Endothelial cell of umbilical vein (primary cell): ENCODE measurements at places on chromosomes 5 and 9. TPM values are rescaled to one million over a fixed set of nuclear protein-coding genes. Genes with fewer than 3 reads are reported as not detected.

- DNase-seq: no peak
These were observed 96.5 kb upstream of the SLC25A48 start for GRCh38 chr5:135737701-135738563.

DNA sequence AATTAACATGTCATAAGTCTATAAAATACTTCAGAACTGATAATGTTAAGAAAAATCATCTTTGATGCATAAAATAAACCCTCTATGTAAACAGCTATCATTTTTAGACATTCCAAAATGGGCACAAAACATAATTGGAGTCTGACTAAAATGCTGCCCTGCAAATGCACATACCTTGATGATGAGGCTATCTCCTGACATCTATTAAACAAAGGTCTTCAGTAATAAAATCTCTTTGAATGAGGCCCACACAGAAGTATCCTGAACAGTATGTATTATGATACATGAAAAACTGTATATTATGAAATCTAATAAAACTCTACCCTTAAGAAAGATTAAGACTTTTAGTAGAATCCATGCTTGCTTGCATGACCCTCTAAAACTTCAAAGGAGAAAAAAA is 66.1 kb downstream of the FBXL17 start:
- no peak for DNase-seq

DNA sequence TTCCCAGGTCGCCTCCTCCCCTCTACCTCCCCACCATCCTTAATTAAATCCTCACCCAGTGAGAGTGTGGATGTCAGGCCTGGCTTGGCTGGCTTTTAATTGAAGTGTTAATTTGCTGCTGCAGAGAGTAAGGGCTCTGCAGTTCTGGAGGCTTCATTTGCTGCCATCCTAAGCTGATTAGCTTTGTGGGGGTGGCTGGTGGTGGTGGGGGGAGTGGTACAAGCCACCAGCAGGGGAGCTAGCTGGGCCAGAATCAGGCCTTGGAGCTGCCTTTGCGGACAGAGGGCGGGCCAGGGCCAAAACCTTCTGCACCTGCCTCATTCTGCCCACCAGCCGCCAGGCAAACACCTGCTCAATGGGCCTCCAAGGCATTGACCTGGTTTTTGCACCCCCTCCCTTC is 26.8 kb upstream of the TIFAB start:
- DNase-seq: no peak

DNA sequence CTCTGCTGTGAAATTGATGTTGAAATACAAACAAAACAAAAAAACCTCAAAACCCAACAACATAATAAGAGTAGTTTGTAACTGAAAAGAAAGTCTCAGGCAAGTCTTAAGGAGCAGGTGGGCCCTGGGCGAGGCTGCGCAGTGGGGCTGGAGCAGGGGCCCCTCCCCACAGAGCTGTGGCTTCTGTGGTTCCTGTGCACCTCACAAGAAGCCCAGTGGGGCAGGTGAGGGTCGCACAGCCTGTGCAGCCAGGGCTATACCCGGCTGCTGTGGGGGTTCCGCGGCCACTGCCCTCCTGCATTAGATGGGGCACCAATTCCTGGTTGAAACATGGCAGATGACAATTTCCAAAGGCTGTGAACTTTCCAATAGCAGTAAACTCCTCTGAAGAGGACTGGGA is 75.3 kb downstream of the TRIO start:
- DNase-seq: no peak

GRCh38 chr5:168870910-168871309 is 291.7 kb upstream of the PANK3 start:
- DNase-seq: no peak

- DNase-seq: no peak
These were observed 348.8 kb upstream of the CLINT1 start for GRCh38 chr5:158207733-158208132.

- DNase-seq: no peak
These were observed 206.4 kb downstream of the C9orf50 start for GRCh38 chr9:129414377-129414992.

DNA sequence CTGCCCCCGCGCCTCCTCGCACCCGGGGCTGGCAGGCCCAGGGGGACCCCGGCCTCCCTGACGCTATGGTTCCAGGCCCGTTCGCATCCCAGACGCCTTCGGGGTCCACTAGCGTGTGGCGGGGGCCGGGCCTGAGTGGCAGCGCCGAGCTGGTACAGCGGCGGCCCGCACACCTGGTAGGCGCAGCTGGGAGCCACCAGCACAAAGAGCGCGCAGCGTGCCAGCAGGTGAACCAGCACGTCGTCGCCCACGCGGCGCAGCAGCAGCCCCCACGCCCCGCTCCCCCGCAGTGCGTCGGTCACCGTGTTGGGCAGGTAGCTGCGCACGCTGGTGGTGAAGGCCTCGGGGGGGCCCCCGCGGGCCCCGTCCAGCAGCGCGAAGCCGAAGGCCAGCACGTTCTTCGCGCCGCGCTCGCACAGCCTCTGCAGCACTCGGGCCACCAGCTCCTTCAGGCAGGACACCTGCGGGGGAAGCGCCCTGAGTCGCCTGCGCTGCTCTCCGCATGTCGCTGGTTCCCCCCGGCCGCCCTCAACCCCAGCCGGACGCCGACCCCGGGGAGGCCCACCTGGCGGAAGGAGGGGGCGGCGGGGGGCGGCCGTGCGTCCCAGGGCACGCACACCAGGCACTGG is 548 bp downstream of the TERT start:
- no peak for DNase-seq

GRCh38 chr5:34914671-34915138 is 599 bp downstream of the RAD1 start:
- no peak for DNase-seq

GRCh38 chr9:78053627-78054026 is 22.0 kb upstream of the GNAQ start:
- DNase-seq: no peak

DNA sequence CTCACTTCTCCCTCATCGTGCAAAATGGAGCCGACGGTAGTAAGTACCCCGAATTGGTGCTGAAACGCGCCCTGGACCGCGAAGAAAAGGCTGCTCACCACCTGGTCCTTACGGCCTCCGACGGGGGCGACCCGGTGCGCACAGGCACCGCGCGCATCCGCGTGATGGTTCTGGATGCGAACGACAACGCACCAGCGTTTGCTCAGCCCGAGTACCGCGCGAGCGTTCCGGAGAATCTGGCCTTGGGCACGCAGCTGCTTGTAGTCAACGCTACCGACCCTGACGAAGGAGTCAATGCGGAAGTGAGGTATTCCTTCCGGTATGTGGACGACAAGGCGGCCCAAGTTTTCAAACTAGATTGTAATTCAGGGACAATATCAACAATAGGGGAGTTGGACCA is 979 bp downstream of the PCDHGA12 start:
- peak; percentile 33 for DNase-seq

- DNase-seq: peak; percentile 77
These were observed 58.5 kb upstream of the GOLPH3 start for GRCh38 chr5:32232441-32233219.

GRCh38 chr9:136185596-136186366 is 19.1 kb downstream of the LHX3 start:
- DNase-seq: no peak

- no peak for DNase-seq
These were observed 20.5 kb downstream of the ERAP2 start for GRCh38 chr5:96896806-96897205.

- no peak for DNase-seq
These were observed 20.1 kb downstream of the DIAPH1 start for GRCh38 chr5:141598391-141599345.

DNA sequence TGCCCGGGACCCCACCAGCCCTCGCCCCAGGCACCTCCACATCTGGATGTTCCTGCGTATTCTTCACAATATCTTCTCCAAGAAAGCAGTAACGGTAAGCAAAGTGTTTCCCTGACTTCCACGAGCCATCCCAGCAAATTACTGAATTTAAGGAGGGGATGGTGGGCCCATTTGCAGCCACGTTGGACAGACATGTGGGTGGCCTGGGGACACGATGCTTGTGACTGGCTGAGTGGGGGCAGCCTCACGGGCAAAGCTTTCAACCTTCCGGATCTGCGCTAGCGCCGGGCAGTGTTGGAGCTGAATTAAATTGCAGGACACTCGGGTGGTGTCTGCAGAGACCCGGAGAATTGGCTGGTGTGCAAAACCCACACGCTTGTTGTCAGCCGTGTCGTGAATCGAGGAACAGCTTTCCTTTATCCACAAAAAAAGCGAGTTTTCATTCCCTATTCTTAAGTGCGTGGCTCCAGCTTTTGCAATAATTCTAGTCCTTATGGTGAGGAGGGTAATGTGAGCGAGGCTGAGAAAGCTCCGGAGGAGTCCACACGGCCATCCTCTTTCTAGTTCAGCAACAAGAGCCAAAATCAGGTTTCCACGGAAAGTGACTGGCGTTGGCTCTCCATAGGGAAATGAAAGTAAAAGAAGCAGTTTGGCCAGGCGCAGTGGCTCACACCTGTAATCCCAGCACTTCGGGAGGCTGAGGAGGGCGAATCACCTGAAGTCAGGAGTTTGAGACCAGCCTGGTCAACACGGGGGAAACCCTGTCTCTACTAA is 17.5 kb upstream of the CLPTM1L start:
- DNase-seq: no peak

DNA sequence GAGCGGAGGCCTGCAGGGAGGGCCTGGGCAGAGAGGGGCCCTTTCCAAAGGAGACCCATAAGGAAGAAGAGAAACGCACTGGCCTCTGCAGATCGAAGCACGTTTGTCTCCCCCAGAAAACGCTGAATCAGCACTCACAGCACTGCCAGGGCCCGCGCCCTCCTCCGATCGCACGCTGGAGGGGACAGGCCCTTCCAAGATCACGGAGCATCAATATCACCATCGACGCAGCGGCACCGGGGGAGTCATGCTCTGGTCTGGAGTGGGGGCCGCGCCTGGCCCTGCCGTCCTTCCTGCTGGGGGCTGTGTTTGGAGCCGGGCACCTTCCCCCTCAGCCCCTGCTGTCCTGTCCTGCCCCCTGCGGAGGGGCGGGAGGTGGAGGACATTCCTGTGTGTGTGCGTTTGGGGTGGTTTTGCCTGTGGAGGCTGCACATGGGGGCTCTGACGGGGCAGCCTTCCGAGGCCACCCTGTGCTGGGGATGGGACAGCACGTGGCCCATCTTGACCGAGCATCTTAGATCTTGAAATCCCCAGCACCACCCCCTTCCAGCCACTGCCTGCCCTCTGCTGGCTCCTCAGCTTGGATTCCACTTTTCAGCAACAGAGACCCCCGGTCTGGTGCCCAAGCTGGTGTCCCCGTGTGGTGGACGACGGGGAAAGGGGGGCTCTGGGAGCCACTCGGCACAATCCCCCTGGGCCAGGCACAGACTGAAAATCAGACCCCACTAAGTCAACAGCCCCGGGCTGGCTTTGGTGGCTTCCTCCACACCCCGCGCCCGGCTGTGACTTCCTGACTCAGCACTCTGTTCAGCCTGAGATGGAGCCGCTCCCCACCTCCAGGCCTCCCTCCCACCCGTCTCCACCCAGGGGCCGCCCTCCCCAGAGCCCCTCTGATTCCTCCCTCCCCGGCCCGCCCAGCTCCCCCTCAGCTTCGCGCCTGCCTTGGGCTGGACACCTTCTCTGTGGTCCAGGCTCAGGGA is 8.3 kb downstream of the TMEM250 start:
- DNase-seq: no peak

DNA sequence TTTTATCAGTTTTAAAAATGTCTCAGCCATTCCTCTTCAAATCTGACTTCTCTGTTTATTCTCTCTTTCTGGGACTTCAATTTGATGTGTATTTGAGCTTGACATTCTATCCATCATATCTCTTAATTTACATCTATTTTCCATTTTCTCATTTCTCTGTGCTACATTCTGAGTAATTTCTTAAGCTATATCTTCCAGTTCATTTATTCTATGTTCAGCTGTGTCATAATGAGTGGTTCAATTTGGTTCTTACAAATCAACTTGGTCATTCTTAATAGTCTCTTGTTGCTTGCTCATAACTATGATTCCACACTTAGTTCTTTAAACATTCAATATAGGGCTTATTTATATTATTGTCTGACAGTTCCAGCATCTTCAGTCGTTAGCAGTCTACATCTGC is 16.9 kb downstream of the CKMT2 start:
- DNase-seq: no peak

GRCh38 chr9:21023861-21024260 is 7.6 kb downstream of the HACD4 start:
- no peak for DNase-seq

DNA sequence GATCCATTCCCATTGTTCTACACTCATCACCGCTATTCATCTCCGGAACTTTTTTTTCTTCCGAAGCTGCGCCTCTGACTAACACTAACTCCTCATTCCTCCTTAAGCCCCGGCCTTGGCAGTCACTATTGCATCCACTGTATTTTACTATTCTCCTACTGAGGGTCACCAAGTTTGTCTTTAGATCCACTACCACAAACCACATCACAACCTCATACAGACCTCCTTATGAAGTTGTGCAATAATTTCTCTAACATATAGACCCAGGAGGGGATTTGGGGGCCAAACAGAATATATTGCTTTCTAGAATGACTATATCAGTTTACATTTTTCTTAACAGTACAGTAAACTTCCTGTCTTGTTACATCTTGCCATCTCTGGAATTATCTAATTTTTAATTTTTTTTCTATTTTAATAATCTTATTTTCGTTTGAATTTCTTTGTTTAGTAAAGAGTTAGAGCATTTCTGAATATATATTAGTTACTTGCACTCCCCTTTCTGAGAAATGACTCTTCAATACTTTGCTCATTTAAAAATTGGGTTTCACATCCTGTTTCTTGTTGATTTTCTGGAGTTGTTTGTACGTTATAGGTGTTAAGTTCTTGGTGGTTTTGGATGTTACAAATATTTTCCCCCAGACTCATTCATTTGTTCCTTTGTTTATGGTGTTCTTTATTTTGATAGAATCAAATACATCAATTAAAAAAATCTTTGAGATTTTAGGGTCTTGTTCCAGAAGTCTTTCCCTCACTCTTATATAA is 37.1 kb downstream of the DMRT2 start:
- no peak for DNase-seq

- DNase-seq: no peak
These were observed 17.6 kb upstream of the WHRN start for GRCh38 chr9:114522847-114523246.

The MTX3 gene
- 2.1 and 2.9 TPM in 2 replicates for polyA plus RNA-seq

The UNC5A gene
- polyA plus RNA-seq: 0.08 and 0.10 TPM in 2 replicates

The ZDHHC11 gene
- 0.35 and 1.3 TPM in 2 replicates for polyA plus RNA-seq

The MYOT gene
- polyA plus RNA-seq: not detected in 2 replicates

The PCDHGB3 gene
- polyA plus RNA-seq: 1.4 and 1.8 TPM in 2 replicates

The FOXI1 gene
- polyA plus RNA-seq: not detected in 2 replicates

The PCDHGA3 gene
- polyA plus RNA-seq: 0.88 and 1.2 TPM in 2 replicates

The SLC28A3 gene
- polyA plus RNA-seq: not detected in 2 replicates

The PCDH12 gene
- 5.5 and 6.2 TPM in 2 replicates for polyA plus RNA-seq

The ABO gene
- polyA plus RNA-seq: not detected in 2 replicates

The PLEKHG4B gene
- not detected in 2 replicates for polyA plus RNA-seq

The FSTL4 gene
- 0.18 and 0.21 TPM in 2 replicates for polyA plus RNA-seq

The CTNNAL1 gene
- polyA plus RNA-seq: 20.1 and 29.5 TPM in 2 replicates

The BRD9 gene
- polyA plus RNA-seq: 14.7 and 17.6 TPM in 2 replicates
